ENCODE measurements at places on chromosomes 3 and 15.
A peak's percentile ranks its signal among the peaks of the same experiment; 100 is the strongest.

DNA sequence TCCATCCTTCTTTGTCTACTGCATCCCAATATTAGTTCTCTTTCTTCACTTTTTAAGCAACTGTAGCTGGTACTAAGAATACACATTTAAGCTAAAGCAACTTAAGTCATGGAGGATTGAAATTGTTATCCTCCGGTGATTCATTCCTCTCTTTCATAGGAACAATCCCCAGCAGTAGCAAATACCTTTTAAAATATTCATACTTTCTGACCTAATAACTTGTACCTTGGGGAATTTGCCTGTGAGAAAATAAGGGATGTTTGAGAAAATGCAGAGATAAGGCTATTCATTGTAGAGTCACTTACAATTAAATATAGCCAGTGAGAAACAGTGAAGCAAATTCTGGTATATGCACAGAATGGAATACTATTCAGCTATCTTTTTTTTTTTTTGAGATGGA lies 66.0 kb downstream of the VPS13C start:
- peak; percentile 39 for DNase-seq

DNA sequence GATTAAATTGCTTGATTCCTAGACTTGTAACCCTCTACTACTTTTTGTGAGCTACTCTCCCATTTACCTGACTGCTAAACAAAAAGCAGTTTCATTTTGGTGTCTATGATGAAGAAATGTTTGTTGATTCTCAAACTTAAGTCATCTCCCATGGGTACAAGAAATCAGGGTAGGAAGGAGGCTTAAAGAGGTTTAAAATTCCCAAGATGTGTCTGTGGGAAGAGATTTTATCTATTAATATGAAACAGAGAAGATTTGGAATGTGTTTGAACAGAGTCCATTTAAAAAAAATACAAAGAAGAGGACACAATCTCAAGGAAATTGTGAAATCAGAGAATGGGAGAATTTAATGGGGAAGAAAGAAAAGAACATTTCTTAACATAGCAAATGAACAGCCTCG lies 14.8 kb downstream of the P3H2 start:
- no peak for DNase-seq

DNA sequence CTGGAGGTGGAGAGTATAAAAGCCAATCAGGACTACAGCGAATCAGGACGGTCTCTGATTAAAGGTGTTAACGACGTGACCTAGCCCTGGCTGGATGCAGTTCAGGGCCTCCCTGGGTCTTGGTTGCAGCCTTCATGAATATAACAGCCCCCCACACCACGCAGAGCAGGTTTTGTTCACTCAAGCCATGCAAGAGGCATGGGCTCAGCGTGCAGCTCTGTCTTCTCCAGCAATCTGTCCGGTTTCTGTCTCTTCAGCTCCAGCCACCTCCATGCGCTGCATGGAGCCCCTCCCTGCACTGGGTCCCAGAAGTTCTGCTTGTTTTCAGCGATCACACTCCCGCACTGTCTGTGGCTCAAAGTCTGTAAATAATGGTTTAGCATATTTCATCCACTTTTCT lies 57.1 kb upstream of the CHRNA7 start:
- DNase-seq, result no peak

GRCh38 chr3:66582721-66583423 lies 82.0 kb upstream of the LRIG1 start:
- DNase-seq, result peak; percentile 59

DNA sequence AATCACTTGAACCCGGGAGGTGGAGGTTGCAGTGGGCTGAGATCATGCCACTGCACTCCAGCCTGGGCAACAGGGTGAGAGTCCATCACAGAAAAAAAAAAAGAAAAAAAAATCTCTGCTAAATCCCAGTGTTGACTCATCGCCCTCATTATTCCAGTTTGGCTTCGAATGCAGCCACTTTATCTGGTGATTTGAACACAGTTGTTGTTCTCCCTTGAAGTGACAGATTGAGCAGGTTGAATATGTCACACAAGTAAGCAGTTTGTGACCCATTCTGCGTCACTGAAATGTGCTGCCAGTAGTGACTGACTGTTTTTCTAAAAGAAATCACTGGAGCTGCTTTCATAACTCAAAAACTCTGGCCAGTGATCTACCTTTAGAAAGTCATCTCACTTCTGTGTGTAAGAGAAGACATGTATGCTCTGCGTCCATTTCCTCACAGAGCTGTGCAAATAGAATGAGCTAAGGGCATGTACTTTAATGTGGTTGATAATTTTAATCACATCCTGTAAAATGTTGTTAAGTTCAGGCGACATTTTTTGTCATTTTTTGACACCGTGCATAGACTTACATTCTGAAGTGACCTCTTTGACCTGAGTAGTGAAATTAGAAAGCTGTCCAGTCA lies 12.5 kb downstream of the DOCK3 start:
- DNase-seq, result peak; percentile 73

DNA sequence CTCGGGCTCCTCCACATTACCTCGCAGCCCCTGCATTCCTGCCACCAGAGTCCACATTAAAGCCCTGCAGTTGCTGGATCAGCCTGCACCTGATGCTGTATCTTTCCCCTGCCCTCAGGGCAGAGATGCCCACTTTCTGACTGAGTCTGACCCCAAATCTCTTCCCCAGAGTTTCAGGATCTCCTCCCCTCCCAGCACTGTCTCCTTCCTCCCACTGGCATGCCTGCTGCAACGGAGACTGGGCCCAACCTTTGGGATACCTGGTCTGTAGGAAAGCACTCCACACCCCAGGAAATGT lies 20.6 kb upstream of the GP9 start:
- DNase-seq, result no peak

GRCh38 chr3:47711596-47711995 lies 70.1 kb downstream of the SMARCC1 start:
- no peak for DNase-seq

DNA sequence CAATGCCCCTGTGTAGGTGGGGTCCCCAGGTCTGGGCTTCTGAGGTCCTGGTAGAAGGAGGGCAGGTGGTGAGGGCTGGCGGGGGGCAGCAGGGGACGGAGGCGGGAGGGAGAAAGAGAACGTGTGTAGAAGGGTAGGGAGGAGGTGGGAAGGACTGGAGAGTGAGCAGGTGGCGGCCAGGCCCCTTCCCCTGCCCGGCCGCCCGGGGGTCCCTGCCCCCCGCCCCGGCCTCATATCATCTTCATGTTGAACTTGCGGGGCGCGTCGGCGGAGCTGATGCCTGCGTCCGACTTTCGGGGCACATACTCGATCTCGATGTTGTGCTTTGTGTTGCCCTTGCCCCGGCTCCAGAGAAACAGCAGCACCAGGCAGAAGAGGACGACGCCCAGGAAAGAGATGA lies 18.9 kb downstream of the LINGO1 start:
- no peak for DNase-seq

DNA sequence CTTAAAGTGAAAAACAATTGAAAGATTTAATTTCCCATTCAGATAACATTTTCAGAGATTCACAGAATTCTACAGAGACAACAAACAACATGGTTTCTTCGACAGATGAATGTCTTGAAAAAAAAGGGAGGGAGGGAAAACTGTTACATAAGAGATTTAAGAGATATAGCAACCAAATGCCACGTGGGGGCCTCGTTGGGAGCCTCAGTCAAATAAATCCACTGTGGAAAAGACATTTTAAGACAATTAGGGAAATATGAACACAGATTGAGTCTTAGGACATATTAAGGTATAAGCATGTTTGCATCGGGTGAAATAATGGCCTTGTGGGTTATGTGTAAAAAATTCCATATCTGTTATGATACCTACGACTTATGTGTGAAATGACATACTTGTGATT lies 5.0 kb upstream of the PRRT3 start:
- DNase-seq, result peak; percentile 26

DNA sequence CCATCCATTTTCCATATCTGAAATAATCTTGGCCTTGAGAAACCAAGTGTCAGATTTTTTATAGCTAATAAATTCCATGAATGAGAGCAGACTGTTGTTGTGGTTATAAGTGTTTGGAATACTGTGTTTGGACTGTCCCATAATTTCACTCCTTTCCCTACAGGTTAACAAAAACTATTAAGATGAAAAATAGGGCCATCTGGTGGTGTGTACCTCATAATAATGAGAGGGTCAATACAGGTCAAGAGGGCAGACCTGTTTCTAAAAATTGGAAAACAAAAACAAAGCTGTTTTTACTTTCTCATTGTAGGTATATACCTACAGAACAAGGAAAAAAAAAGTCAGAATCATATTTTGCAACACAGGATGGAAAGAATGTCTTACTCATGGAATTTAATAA lies 553.8 kb upstream of the SGO1 start:
- DNase-seq, result no peak

DNA sequence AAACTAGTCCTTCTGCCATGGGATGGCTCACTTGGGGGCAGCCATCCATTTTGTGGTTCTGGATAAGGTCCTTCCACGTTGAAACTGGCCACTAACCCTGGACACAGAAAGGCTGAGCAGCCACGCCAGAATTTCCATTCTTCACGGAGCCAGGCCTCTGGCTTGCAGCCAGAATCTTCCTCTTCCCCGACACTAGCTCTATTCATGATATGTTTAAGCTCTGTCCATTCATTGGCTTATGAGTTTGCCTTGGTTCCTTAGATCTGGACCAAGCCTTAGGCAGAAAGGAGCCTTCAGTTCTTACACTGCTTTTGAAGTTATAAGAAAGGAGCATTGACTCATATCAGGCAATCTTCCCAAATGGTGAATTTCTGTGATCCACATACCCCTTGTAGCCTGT lies 288.4 kb upstream of the GOLGA6L4 start:
- DNase-seq, result no peak

DNA sequence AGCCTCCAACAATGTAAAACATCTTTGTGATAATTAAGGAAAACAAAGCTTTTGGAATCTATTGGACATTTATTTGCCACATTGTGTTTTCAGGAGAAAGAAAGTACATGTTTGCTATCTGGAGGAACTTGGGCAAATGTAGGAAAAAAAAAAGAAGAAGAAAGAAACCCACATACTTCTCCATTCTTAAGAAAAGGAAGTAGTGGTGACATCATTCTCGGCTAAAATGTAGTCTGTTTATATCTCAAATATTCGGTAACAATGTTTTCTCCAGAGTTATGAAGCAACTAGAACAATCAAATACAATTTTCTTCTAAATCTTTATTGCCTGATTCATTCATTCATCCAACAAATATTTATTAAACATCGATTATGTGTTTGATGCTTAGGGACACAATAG lies 2.3 kb upstream of the TGFBR2 start:
- no peak for DNase-seq

DNA sequence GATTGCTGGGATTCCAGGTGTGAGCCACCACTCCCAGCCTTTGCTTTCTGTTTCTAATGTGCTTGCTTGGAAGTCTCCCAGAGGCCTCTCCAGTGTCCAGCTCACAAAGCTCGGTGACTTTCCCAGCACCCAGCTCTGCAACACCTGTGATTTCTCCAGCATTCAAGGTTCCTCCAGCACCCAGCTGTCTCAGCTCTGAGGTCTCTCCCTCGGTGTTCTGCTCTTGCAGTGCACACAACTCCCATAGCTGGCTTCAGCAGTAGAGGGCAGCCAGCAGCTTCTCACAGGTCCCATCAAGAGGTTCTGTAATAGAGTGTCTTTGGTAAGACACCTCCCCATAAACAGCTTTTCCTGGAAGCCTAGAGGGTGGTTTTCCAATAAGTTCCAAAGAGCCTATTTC lies 75.1 kb downstream of the GRM7 start:
- no peak for DNase-seq

- DNase-seq, result peak; percentile 11
Observed at GRCh38 chr3:83890763-83891135, 1068.0 kb upstream of the CADM2 start.
